ENCODE measurements at places on chromosomes 12 and 14.

DNA sequence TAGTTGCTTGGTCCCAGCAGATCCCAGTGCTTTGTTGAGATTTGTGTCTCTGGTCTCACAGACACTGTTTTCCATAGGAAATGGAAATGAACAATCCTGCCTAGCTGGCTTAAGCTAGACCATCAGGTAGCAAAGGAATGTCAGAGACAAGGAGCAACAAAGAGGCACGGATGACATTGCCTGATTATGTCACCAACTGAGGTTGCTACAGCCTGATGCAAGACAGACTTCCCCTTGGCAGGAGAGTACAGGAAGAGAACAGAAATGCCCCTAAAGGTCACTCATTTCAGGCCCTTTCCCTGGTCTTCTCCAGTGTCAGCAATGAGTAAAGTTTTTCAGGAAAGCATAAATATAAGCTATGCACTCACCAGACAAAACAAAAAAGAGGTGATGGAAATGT, 2.0 kb upstream of the PRB2 start:
- no peak for DNase-seq

GRCh38 chr14:33254342-33254741, 315.7 kb downstream of the NPAS3 start:
- no peak for DNase-seq

DNA sequence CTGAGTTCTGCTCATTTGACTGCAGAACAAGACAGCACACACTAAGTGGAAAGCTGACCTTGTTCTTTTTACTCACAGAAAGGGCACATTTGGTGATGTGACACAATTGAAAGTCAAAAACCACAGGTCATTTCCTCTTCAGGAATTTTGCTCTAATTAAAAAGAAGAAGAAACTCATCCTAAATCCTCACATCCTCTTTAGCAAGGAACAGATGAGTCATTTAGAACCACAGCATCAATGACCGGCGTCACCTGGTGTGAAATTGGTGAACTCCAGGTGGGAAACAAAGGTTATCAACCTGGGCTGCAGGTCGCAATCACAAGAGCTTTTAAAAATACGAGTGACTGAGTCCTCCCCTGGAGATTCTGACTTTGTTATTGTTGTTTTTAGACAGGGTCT, 2.9 kb upstream of the RNU6-8 start:
- DNase-seq = no peak

GRCh38 chr12:110657747-110658146, 31.2 kb downstream of the HVCN1 start:
- no peak for DNase-seq

GRCh38 chr14:93319494-93319893, 13.3 kb downstream of the BTBD7 start:
- no peak for DNase-seq

- DNase-seq = no peak
These were observed 276.1 kb upstream of the LMO3 start for GRCh38 chr12:16881986-16882570.

DNA sequence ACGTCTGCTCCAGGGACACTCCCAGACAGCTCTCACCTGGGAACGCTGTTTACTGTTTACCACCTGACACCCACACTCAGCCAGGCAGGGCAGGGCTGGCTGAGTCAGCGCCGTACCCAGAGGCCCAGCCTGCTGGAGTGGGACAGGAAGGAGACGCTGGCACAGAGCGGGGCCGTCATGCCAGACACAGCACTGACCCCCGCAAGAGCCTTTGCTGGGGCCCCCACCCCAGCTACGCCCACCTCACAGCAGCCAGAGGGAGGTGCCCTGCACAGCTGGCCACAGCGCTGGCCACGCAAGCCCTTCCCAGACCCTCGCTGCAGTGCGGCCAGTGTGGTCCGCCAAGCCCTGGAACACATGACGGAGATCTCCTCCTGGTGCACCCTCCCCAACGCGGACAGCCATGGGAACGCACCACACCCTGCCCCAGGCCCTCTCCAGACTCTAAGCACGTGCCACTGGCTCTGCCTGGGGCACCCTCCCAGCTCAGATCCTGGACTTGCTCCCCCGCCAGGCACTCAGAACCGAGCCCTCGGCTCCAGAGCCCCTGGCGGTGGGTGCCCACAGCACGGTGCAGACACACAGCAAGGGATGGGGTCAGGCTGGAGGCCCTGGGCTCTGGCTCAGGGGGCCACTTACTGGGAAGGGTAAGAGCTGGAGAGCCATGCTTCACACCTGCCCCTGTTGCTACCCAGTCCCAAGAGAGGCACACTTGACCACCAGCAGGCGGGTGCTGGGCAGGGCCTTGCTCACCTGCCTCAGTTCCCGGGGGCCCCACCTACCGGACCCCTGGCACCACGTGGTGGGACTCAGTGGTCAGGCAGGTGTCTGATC, 5.7 kb downstream of the AHNAK2 start:
- DNase-seq = no peak

GRCh38 chr14:70096866-70097265, 91.9 kb downstream of the SLC8A3 start:
- DNase-seq = peak; percentile 4

Data from non-pigmented ciliary epithelial cell (primary cell).